ENCODE measurements at places on chromosomes 16 and 17.

DNA sequence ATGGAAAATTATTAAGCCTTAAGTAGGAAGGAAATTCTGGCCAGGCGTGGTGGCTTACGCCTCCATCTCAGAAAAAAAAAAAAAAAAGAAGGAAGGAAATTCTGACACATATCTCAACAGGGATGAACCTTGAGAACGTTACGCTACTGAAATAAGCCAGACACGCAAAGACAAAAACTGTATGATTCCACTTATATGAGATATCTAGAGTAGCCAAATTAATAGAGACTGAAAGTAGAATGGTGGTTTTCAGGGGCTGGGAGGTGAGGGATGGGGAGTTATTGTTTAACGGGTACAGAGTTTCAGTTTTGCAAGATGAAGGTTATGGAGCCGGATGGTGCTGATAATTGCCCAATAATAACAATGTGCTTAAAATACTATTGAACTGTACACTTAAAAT is 16.2 kb upstream of the HNF1B start:
- DNase-seq: no peak

GRCh38 chr16:30844671-30845449 is 49.0 kb downstream of the BCL7C start:
- peak; percentile 53 for DNase-seq

GRCh38 chr17:13759518-13760335 is 158.0 kb upstream of the HS3ST3A1 start:
- no peak for DNase-seq

GRCh38 chr17:57365420-57365819 is 109.1 kb downstream of the MSI2 start:
- DNase-seq: no peak

GRCh38 chr17:64231567-64232141 is 31.4 kb downstream of the TEX2 start:
- DNase-seq: no peak

GRCh38 chr17:50148226-50149090 is 2.0 kb downstream of the PPP1R9B start:
- peak; percentile 9 for DNase-seq

GRCh38 chr17:4679658-4680057 is 24.3 kb downstream of the PELP1 start:
- peak; percentile 91 for DNase-seq

DNA sequence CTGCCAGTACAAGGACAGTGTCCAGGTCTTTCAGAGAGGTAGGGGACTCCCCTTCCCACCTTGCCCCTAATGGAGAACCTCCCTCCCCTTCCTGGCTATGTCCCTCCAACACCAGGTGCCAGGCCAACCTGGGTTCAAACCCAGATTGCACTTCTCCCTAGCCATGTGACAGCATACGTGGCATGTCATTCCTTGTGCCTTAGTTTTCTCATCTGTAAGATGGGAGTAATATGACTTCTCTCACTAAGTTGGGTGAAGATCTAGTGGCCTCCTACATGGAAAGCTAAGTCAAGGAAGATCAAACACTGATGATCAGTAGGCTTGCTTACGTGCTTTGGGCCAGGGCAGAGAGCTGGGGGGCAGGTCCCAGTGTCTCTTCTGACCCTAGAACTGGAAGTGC is 8.8 kb downstream of the FCSK start:
- no peak for DNase-seq

GRCh38 chr17:44887971-44888954 is 11.0 kb downstream of the EFTUD2 start:
- no peak for DNase-seq

DNA sequence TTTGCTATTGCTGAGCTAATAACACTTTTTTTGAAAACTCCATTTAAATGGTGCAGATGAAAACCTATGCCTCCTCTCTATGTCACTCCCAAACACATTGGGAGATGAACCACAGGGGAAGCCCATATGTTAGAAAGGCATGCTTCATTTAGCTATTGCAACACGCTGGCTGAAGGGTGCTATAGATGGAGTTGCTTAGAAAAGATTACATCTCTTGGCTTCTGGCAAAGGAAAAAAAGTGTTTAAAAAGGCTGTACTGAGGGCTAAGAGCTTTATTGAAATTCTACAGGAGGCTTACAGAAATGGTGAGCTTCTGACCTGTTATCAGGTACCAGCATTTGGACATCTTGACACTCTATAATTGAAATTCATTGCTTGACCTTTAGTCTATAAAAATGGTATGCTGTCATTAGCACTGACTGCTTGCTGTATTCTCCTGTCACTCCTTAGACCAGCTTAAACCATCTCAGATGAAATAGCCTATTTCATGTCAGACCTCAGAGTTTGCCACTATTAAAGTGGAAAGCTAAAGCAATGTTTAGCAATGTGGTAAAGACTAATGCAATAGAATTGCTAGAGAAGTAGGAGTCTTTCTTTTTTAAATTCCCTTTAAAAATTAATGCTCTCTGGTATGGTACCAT is 503.9 kb downstream of the CDH11 start:
- DNase-seq: no peak

DNA sequence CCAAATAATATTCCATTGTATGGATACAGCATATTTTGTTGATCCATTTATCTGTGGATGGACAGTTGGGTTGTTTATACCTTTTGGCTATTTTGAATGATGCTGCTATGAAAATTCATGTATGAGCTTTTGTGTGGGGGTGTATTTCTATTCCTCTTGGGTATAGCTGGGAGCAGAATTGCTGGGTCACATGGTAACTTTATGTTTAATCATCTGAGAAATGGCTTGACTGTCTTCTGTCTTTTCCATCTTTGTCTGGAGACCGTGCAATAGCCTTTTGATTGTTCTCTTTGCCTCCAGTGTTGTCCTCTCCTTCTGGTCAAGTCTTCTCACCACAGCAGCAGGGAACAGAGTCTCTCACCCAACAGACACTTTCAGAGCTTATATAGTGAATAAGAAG is 20.5 kb upstream of the MAF start:
- no peak for DNase-seq
